ENCODE measurements at places on chromosomes 7 and 10.

DNA sequence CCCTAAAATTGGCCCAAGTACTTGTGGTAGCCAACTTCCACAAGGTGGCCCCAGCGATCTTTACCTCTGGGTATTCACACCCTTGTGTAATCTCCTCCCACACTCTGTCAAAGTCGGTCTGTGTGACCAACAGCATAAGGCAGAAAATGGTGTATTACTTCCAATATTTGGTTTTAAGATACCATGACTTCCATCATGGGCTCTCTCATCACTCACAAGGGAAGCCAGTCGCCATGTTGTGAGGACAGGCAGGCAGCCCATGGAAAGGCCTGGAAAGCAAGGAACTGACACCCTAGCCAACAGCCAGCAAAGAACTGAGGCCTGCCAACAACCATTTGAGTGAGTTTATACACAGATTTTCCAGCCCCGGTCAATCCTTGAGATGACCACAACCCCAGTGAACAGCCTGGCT, 91.0 kb upstream of the KMT2E start:
- DNase-seq, result peak; percentile 66

- peak; percentile 91 for DNase-seq
Measured at GRCh38 chr10:79196470-79197461, 128.0 kb downstream of the ZMIZ1 start.

GRCh38 chr10:43653746-43654145, 5.1 kb upstream of the ZNF32 start:
- no peak for DNase-seq

DNA sequence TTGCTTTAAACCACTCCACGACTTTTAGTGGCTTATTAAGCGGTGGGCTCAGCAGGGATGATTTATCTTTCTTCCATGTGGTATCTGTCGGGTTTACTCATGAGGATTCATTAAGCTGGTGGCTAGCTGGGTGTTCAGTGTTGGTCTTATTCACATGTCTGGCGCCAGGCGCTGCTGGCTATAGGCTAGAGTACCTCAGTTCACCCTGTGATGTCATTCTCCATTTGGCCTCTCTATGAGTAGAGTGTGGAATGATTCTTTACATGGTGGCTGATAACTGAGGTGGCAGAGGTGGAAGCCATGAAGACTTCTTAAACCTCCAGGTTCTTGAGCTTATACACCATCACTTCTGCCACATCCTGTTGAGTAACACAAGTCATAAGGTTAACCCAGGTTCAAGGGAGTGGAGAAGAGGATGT, 115.4 kb downstream of the MLLT10 start:
- DNase-seq, result no peak

DNA sequence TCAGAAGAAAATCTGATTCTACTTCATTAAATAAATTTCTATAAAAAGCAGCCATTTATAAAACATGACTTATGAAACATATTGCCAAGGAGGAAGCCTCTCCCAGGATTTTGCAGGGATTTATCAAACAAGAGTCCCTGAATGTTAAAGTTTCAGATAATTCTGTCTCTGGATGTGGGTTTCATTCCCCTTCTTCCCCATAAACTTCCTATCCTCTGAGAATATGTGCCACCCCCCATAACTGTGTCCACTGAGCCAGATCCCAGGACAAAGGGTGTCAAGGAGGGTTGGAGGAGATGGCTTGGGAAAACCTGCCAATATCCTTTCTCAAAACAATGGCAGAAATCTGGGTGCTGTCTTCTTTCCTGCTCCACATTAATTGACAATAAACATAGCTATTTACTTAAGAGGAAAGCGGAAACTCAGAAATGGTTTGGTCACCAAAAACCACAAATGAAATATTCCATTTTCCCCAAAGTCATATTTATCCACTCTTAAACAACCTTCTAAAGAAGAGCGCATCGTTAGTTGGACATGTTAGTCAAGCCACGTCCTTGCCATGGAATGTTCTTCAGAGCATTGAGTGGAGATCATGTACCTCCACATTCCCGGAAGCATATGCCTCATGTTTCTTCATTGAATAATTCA, 54.3 kb upstream of the AKR1E2 start:
- DNase-seq, result no peak

- DNase-seq, result no peak
Measured at GRCh38 chr10:22631646-22632278, 82.6 kb downstream of the PIP4K2A start.

- DNase-seq, result no peak
Measured at GRCh38 chr7:130393101-130393561, 12.8 kb downstream of the CPA1 start.

DNA sequence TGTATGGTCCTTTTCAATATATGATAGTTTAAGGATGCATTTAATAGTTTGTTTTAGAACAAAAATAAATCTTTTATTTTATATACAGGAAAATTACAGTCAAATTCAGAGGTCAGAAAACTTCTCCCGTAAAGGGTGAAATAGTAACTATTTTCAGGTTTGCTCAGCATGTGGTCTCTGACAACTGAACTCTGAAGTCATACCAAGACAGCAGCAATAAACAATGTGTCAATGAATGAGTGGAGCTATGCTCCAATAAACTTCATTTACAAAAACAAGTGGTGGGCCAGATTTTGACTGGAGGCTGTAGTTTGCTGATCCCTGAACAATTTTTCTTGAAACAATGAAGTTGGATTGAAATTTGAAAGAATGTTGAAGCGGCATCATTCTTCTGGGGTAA, 123.6 kb downstream of the ZNF248 start:
- no peak for DNase-seq

DNA sequence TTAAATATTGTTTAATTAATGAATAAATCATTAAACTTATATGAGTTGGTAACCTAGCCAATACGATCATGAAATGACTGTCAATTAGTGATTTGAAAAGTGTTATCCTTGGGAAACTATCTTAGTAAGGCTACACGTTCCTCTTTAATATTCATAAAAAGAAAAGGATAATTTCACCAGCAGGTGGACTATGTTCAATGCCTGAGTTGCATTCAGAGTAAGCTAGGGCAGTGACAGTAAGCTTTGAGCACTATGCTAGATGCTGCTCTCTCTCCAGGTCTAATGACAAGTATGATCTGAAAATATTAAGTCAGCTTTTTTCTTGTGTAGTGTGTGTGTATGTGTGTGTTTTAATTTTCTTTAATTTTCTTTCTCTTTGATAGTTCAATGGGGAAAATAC, 486.3 kb upstream of the PCDH15 start:
- no peak for DNase-seq

DNA sequence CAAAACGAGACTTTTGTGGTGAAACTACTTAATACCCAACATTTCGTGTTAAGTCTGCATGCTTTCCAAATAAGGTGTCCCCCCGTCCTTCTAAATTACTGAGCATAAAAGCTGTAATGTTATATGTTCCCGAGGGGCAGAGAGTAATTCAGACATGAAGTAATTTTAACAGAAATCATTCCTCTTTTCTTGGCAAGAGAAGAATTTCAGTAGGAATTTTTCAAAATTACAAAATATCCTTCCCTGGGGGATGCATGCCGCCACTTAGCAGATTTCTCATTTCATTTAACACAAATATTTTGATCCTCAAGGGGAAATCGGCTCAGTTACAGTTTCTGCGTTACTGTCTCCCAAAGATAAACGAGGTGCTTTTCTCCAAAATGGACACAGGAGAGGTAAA, 213.2 kb upstream of the RHOBTB1 start:
- DNase-seq, result no peak

- DNase-seq, result no peak
Measured at GRCh38 chr7:47191876-47192291, 390.0 kb downstream of the TNS3 start.

DNA sequence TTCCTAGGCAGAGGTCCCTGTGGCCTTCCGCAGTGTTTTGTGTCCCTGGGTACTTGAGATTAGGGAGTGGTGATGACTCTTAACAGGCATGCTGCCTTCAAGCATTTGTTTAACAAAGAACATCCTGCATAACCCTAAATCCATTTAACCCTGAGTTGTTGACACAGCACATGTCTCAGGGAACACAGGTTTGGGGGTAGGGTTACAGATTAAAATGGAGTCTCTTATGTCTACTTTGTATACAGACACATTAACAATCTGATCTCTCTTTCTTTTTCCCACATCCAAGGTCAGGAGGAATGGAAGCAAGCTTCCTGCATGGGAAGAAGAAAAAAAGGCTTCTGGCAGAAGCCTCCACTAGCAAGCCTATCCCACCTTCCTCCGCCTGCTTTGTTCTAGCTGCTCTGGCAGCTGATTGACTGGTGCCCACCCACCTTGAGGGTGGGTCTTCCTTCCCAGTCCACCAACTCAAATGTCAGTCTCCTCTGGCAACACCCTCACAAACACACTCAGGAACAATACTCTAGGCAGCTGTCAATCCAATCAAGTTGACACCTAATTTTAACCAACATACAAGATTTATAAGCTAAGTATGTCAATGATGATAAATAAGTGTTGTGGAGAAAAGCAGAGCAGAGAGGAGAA, 176.5 kb upstream of the CCZ1B start:
- DNase-seq, result no peak

- DNase-seq, result peak; percentile 54
Measured at GRCh38 chr7:93902777-93903423, 3.5 kb upstream of the GNGT1 start.

- no peak for DNase-seq
Measured at GRCh38 chr10:33216661-33217427, 117.6 kb downstream of the NRP1 start.

GRCh38 chr10:44924261-44925040, 13.3 kb downstream of the TMEM72 start:
- no peak for DNase-seq

DNA sequence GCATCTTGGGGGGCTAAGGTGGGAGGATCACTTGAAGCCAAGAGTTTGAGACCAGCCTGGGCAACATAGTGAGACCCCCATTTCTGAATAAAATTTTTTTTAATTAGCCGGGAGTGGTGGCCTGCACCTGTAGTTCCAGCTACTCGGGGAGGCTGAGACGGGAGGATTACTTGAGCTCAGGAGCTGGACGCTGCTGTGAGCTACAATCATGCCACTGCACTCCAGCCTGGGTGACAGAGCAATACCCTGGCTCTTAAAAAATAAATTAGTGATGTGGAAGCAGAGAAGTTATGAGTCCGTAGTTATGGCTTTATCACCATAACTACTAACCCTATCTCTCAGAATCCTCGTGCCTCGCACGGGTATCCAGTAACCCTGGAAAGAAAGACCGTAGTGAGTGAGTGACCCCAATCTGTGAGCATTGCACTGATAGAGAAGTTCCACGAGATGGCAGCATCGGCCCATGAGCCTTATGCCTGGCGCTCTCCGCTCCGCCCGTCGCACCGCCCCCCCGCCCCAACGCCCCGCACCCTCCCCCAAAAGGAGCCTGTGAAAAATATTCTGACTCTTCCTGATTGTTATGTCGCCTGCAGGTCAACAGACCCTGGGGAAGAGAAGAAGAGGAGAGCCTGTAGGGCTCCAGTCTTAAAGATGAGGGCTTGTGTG, 4.9 kb upstream of the SLC29A3 start:
- DNase-seq, result peak; percentile 84

DNA sequence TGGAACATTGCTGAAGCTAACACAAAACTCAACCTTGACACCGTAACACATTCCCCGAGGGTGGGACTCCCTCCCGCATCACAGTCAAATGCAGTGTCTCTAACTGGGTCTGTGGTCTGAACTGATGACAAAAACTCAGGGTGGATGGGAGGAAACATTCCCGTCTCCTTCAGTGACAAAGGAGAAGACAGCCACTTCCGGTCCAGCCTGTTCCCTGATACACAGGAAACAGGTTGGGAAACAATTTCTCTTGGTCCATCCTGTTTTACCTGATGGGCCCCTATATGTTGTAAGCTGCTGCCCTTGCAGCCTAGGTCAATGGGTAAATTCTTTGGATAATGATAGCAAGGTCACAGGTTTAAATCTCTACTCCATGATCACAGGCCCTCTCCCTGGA, 20.4 kb downstream of the SLC13A4 start:
- DNase-seq, result no peak

- no peak for DNase-seq
Measured at GRCh38 chr10:3980660-3981059, 195.7 kb upstream of the KLF6 start.

DNA sequence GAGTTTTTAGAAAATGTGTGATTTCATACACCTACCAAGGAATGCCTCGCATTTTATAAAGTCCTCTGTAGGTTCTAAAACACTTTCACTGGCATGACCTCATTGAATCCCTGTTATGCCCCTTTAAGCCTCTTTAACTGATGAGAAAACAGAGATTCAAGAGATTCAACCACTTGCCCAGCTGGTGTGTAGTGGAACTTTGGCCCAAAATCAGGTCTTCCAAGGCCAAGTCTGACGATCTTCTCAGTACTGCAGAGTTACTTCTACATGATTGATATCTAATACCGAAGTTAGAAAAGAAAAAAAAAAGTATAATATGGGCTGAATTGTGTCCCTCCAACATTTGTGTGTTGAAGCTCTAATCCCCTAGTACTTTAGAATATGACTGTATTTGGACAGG, 202.0 kb downstream of the WDR11 start:
- DNase-seq, result no peak

DNA sequence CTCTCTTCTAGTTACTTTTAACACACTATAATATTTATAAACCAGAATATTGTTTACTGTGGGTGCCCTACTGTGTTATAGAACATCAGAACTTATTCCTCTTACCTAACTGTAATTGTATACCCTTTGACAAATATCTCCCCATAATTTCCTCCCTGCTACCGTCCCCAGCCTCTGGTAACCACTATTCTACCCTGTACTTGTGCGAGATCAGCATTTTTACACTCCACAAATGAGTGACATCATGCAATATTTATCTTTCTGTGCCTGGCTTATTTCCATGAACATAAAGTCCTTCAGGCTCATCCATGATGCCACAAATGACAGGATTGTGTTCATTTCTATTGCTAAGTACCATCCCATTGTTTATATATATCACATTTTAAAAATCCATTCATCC, 139.8 kb upstream of the RSU1 start:
- DNase-seq, result no peak

DNA sequence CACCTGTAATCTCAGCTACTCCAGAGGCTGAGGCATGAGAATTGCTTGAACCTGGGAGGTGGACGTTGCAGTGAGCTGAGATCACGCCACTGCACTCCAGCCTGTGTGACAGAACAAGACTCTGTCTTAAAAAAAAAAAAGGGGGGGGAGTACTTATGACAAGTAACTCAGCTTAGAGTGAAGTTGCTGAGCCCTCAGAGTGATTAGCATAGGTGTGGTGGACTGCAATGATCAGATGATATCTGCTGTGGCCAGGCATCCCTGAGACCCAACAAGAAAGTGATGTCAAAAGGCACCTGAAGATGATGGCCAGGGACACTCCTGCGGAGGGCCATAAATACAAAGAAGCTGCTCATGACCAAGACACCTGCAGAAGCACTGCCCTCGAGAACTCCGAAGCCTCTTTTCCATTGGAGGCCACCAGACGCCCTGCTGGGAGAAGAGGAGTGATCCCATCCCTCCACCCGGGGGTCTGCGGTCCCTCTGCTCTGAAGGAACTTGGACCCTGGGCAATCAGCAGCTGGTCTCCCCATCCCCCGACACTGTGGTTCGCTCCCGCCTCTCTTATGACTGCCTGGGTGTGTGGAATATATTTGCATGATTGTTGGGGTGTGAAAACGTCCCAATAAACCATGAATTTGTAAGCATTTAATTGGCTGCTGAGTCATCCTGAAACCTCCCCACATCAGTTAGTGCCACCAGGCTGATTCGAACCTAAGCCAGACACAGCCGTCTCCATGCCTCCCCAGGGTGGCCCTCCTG, 46.0 kb downstream of the RASGEF1A start:
- no peak for DNase-seq
